ENCODE measurements at places on chromosomes 5 and 9.
A peak's percentile ranks its signal among the peaks of the same experiment; 100 is the strongest.

DNA sequence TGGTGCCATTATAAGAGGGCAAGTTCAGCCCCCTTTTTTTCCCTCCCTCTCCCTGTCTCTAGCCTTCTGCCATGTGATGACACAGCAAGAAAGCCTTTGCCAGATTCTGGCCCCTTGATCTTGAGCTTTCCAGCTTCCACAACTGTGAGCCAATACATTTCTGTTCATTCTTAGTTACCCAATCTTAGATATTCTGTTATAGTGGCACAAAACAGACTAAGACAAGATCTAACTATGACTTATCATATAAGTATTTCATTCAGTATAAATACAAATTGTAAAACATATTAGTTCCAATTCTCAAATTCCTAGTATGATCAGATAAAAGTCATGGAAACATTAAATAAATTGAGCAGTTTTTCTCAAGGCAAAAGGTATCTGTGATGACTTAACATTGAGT, 276.3 kb downstream of the COX7C start:
- peak; percentile 23 for DNase-seq

DNA sequence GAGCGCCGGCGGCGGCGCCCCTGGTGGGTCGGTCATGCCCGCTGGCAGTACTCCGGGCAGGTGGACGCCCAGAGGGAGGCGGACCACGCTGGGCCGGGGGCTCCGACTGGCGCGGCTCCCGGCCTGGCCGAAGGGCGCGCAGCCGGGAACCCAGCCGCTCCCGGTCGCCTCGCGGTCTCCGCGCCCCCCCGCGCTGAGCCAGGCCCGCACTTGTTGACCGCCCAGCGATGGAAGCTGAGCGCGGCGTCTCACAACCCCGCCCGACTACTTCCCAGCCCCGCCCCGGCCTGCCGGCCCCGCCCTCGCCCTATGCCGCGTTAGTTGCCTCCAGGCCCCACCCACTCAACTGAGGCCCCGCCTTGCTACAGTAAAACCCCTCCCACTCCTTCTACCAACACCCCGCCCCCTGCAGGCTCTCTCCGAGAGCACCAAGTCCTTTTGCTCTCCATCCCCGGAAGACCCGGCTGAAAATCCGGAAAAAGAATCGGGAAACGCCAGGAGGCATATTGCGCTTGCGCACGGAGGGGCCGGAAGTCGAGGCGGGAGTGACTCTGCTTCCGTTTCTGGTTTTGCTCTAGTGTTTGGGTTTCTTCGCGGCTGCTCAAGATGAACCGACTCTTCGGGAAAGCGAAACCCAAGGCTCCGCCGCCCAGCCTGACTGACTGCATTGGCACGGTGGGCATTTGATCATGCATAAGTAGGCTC, at the start of the genes BAG1 and CHMP5:
TSS of gene BAG1 (minus strand) at position 236 of the 705 bp plus-strand sequence.
TSS of gene CHMP5 (plus strand) at position 577 of the 705 bp plus-strand sequence. CDS start at position 607, 30 bp downstream.
- peak; percentile 100 for DNase-seq

DNA sequence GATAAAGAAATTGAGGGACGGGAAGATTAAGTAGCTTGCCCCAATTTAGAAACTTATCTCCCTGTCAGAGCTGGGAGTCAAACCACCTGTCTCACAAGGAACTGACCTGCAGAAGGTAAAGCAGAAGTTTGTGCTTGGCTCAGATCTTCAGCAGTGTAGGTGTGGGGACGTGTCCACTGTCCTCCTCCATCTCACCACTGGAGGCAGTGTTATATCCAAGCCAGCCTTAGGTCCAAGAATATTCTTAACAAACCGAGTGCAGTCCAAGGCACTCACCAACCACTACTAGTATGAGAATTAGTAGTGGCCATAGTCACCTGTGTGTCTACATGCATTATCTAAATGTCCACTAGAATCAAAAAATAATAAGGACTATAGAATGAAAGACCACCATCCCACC, 86.3 kb upstream of the IRX1 start:
- DNase-seq, result no peak

- DNase-seq, result no peak
Observed at GRCh38 chr5:148146487-148146886, 21.9 kb upstream of the SPINK14 start.

GRCh38 chr5:69530561-69531405, 29.2 kb upstream of the GTF2H2C start:
- no peak for DNase-seq

GRCh38 chr5:100898504-100899346, 4.4 kb downstream of the ST8SIA4 start:
- DNase-seq, result peak; percentile 25

DNA sequence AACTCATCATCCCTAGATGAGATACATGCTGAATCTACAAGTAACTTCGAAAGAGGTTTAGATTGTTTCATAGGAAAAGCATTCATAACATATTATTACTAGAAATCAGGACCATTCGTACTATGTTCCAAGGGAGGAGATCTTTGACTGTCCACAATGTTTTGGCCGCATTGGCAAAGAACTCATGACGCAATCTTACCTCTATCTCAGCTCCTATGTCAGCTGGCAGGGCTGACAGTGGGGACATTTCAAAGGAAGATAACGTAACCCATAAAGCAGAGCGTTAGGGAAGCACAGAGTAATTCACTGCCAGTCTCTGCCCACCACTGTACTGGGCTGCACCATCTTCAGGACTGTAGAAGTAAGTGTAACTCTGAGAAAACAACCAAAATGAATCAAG, 69.7 kb downstream of the EFNA5 start:
- no peak for DNase-seq

DNA sequence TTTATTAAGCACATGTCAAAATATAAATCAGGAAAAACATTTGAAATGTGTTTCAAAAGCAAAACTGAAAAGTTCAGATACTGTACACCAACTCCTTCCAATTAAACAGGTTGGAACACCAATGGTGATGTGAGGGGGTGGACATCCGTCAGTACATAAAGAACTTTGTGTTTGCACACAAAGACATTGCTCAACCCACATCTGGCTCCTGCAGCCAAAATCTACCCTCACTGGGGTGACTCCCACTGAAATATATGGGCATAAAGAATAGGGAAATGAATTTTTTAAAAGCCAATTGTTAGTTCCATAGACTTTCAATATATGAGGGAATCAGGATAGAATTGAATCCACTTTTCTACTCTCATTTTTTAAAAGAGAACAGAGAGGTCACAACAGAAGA, 63.9 kb downstream of the MEGF9 start:
- DNase-seq, result no peak

GRCh38 chr5:39465843-39466242, 41.1 kb upstream of the DAB2 start:
- no peak for DNase-seq

- DNase-seq, result no peak
Observed at GRCh38 chr9:120970244-120970643, 43.6 kb upstream of the TRAF1 start.

DNA sequence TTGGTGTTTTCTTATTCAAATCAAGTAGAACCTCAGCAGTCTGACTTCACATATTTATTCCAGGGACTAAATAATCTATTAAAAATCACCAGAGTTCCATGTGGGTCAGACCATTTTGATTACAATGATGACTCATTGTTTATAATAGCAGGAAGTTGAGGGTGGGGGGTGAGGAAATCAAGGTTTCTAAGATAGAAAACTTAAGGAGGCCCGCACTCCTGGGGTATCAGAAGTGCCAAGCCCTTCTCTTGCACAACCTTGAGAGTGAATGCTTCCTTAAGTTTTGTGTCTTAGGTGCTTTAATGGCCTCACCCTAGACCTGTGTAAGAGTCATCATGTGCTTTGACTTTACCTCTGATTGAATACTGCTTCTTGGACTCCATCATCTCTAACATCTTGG, 31.9 kb upstream of the NPR3 start:
- no peak for DNase-seq

DNA sequence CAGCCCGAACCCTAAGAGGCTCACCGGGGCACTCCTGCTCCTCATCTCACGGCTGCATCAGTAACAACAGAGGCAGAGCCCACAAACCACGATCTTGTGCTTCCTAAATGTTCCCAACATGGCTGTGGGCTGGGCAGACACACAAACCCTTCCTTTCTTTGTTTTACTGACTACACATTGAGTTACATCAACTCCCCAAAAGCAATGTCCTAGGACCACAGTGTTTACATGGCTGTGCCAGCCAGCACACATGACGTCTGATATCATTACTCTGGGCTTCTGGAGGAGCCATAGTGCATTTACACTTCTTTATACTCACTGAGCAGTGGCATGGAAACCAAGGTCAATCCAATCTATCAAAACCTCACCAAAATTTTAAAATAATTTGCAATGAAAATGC, 101.4 kb downstream of the LHFPL2 start:
- DNase-seq, result peak; percentile 57

DNA sequence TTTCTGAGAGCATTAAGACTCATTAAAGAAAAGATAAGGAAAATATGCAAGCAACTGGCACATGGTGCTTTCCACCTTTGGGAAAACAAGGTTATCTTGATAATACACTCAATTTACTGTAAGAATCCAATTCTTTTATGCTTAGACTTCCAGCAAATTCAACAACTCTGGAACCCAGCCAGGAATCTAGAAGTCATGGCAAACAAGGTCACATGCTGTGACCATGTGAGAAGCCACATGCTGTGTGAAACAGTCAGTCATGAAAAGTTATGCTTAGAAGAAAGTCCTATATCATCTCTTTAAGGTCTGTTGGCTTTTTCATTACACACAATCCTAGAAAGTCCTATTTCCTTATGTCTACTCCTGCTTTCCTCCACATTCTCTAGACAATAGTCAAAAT, 581.8 kb upstream of the C9orf72 start:
- peak; percentile 32 for DNase-seq

- DNase-seq, result no peak
Observed at GRCh38 chr5:60886158-60886557, 42.1 kb upstream of the ELOVL7 start.

GRCh38 chr9:109887079-109887478, 107.1 kb downstream of the PALM2AKAP2 start:
- no peak for DNase-seq

DNA sequence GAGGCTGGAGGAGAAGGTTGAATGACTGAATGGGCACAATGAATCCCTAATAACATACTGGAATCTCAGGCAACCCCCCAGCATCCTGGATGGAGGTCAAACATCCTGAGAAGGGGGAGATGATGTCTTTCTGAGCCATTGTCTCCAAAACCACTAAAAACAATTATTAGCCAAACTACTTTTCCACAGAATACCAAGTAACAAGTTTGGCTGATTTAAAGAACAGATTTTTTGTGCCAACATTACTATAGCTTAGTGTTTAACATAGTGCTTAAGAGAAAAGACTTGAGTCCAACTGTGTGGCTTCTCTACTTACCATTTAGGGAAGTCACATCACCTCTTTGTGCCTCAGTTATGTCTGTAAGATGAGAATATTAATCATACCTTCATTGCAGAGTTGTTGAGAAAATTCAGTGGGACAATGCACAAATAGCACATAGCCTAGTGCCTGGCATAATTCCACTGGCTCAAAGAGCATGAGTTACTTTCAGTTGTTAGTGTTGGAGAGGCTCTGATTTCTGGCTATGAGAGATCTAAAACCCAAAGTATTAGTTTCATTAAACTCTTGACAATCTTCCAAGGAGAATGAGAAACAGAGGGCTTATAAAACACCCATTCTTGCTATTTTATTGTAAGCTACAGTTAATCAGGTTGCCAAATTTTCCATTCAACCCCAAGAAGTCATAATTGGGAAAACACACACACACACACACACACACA, 111.3 kb upstream of the NR3C1 start:
- peak; percentile 20 for DNase-seq

GRCh38 chr5:15366676-15367391, 133.1 kb upstream of the FBXL7 start:
- no peak for DNase-seq

- peak; percentile 4 for DNase-seq
Observed at GRCh38 chr5:36491856-36492255, 114.5 kb upstream of the SLC1A3 start.

DNA sequence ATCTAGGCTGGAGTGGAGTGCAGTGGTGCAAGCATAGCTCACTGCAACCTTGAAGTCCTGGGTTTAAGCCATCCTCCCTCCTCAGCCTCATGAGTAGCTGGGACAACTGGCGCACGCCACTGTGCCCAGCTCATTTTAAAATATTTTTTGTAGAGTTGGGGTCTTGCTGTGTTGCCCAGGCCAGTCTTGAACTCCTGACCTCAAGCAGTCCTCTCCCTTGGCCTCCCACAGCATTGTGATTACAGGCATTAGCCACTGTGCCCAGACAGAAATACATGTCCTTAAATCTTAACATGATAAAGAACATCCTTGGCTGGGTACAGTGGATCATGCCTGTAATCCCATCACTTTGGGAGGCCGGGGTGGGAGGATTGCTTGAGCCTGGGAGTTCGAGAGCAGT, 6.7 kb downstream of the ZNF483 start:
- DNase-seq, result no peak

DNA sequence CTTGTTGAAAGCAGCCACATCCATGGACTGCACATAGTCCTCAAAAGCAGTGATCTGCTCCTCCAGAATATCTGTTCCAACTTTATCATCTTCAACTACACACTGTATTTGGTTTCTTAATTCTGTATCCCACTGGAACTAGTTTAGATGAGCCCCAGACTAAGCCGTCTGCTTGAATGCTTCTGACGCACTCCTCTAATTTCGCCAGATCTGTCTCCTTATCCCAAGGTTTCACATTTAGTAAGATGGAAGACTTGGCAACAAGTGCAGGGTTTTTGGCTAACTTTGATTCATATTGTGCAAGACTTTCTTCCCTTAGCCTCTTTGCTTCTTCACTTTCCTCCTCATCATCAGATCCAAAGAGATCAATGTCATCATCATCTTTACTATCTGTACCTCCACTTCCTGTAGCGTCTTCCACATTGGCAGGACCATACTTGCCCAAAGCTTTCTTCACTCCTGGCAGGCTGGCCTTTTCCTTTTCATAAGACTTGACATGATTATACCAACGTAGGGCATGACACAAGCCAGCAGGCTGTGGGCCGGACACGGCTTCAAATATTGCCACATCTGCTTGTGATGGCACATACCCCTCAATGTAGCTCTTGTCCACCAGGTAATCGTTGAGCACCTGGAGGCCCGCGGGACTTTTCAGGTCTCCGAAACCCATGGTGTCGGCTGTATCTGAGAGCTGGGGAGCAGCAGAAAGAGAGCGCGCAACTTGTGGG, 56.2 kb upstream of the PIK3R1 start:
- peak; percentile 77 for DNase-seq

DNA sequence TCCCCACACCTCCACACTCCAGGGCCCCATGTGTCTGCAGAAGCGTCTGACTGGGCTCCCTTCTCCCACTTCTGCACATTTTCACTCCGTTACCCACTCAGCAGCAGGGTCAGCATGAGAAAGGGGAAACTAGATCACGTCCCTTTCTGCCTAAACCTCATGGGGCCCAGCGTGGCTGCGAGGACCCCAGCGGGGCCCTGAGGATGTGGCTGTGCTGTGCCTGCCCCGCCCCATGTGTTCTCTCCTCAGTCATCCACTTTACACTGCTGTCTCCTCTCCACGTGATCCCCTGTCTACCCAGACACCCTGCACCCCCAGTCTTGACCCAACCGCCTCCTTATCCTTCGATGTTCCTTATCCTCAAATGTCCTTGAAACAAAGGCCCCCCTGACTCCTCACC, 59.8 kb upstream of the OTULINL start:
- no peak for DNase-seq

DNA sequence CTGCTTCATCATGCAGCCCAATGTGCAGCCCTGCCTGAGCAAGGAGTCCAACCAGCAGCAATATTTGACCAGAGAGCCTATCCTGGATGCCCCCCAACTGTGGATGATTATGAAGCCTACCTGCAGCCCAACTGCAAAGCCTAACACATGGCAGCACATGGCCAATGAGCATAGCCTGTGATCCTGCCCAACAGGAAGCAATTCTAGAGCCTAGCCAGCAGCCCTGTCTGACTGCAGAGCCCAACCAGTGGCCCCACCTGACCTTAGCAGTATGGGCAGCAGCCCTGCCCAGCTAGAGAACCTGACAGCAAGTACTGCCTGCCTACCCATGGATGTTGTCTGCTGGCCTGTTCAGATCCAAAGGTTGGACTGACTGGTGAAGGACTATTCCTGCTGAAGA, 97.3 kb upstream of the SH3GL2 start:
- DNase-seq, result peak; percentile 12
